Adipocyte (in vitro differentiated cells): ENCODE measurements at places on chromosomes 2 and 18.

- no peak for DNase-seq
Measured at GRCh38 chr18:40473221-40474029, 1481.6 kb upstream of the PIK3C3 start.

DNA sequence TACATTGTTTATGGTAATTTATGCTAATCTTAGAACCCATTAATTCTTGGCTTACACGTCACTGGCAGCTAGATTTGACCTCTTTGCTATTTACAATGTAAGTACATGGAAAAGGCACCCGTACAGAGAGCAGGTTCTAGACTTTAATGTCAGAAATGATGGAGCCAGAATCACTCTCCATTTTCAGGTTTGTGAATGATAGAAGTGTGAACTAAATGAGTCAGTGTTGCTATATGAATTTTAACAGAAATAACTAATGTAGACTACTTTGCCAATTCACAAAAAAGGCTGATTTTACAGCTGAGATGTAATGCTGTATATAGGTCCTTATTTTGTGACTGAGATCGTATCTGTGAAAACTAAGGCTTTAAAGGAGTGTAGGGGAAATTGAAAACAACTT lies 214.6 kb downstream of the LDLRAD4 start:
- DNase-seq = no peak

DNA sequence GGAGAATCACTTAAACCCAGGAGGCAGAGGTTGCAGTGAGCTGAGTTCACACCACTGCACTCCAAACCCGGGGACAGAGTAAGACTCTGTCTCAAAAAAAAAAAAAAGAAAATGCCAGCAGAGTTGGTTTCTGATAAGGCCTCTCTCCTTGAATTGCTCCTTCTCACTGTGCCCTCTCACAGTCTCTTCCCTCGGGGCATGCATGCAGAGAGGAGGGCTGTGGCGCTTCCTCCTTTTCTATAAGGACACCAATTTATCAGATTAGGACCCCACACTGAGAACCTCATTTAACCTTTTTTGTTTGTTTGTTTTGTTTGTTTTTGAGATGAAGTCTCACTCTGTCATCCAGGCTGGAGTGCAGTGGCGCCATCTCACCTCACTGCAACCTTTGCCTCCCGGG lies 110.5 kb downstream of the ZFP36L2 start:
- no peak for DNase-seq

DNA sequence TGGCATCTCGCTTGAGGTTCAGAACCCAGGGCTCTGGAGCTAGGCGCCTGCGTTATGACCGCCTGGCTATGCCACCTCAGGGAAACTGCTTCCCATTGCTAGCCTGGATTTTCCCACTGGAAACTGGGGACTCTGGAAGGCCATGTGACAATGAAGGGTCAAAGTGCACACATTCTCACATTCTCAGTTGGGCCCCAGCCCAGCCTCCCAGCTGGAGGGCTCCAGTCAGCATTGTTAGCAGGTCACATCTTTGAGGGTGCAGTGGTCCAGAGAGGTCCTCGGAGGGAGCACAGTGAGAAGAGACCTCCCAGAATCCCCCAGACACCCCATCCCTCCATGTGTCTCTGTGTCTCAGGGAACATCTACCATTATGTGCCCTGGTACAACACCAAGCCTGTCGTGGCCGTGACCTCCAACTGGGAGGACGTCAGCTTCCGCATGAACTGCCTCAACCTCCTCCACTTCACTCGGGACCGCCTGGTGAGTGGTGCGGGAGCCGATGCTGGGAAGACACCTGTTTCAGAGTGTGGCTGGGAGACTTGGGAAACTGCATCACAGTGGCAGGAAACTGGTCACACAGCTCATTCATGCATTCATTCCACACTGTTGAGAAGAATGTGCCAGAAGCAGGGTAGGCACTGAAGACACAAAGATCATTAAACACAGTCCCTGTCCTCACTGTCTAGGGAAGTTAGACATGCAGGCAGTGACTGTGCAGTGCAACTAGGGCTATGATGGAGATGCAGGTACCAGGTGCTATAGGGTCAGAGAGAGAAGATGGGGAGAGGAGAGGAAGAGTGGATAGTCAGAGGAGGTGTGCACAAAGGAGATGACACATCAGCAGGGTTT lies 41.6 kb downstream of the FER1L5 start:
- no peak for DNase-seq

DNA sequence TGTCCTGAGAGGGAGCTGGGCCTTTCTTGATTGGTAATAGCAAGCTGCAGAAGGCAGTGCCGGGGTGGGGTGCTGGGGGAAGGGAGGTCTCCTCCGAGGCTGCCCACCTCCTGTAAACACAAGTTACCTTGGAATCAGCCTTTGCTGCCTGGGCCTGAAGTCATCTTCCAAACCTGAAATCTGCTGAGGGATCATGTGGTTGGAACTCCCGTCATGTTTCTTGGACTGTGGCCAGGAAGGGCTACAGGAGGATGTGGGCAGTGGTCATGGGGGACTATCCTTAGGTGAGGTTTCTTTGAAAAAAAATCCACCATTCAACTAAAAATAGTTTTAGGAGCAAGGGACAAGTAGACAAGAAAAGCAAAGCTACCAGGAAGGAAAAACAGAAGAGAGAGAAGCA lies 74.2 kb downstream of the CDK15 start:
- DNase-seq = peak; percentile 41

- DNase-seq = no peak
Measured at GRCh38 chr2:15968280-15969178, 28.2 kb downstream of the MYCN start.

DNA sequence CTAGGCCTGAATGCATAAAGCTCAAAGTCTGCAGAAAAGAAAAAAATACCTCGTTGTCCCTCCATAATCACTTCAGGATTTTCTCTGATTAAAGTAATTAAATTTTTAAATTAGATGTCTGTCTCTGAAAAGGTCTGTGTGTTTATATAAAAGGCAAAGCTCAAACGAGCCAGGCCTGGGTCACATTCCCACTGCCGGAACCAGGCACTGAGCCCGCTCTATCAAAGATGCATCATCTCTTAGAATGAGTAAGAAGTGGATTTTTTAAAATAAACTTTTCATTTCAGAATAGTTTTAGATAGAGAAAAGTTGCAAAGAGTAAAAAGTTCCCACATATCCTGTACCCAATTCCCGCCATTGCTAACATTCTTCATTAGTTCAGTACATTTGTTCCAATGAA lies 202.1 kb upstream of the KYNU start:
- DNase-seq = no peak

GRCh38 chr18:78376046-78376445 lies 603.6 kb upstream of the SALL3 start:
- DNase-seq = no peak

- DNase-seq = no peak
Measured at GRCh38 chr2:172082105-172082943, 3.0 kb upstream of the DLX1 start.

GRCh38 chr2:75632091-75632701 lies 14.4 kb upstream of the MRPL19 start:
- peak; percentile 51 for DNase-seq

DNA sequence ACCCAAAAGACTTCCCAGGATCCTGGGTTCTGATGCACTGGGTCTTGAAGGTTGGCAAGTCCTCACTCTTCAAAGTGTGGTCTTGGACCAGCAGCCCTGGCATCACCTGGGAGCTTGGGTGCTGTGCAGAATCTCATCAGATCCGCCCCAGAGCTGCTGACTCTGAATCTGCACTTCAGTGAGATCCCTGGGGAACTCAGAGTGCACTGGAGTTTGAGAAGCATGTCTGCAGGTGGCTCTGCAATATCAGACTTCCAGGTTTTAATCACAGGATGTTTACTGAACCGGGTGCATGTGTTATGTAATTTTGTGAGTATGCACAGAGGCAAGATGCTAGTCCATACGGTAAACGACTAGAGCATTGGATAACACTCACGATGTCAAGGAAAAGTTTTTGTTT lies 58.0 kb upstream of the BOD1L2 start:
- DNase-seq = no peak

- peak; percentile 60 for DNase-seq
Measured at GRCh38 chr2:191311627-191312026, 66.4 kb downstream of the MYO1B start.

DNA sequence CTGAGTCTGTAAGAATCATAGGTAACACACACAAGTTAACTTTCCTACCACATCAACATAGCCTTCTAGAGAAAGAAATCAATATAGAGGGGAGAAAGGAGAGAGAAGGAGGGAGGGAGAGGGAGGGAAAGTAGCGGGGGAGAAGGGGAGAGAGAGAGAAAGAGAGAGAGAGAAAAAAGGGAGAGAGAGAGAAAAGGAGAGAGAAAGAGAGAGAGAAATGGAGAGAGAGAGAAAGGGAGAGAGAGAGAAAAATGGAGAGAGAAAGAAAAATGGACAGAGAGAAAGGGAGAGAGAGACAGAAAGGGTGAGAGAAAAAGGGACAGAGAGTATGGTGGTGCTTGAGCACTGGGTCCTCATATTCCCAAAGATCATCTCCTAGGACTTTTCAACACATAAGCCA lies 591.7 kb downstream of the ZEB2 start:
- DNase-seq = no peak

- DNase-seq = peak; percentile 45
Measured at GRCh38 chr2:62801814-62802523, 96.5 kb downstream of the EHBP1 start.

GRCh38 chr2:1738163-1738562 lies 6.2 kb downstream of the PXDN start:
- DNase-seq = no peak

DNA sequence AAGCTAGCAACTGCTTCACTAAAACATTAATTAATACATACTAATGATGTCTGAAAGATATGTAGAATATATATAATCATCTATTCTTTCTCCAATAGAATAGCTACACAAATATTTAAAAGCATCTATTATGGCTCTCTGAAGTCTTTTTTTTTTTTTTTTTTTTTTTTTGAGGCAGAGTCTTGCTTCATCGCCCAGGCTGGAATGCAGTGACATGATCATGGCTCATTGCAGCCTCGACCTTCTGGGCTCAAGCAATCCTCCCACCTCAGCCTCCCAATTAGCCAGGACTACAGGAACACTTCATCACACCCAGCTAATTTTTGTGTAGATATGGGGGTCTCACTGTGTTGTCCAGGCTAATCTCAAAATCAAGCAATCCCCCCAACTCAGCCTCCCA lies 120.4 kb upstream of the KYNU start:
- DNase-seq = no peak

DNA sequence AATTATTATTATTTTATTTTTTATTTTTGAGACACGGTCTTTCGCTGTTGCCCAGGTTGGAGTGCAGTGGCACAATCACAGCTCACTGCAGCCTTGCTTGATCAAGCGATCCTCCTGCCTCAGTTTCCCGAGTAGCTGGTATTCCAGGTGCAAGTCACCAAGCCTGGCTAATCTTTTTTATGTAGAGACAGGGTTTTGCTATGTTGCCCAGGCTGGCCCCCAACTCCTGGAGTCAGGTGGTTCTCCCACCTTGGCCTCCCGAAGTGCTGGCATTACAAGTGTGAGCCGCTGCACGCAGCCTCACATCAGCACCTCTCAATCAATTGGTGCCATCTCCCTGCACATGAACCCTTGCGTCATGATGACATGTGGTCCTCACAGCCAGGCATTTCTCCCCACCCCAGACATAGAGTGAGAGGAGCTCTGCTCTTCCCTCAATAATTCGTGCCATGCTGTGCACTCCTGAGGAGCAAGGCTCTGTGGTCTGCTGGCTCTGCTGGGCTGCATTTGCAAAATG lies 5.9 kb downstream of the INPP5D start:
- no peak for DNase-seq

- DNase-seq = no peak
Measured at GRCh38 chr2:122543815-122544214, 788.4 kb downstream of the TSN start.

DNA sequence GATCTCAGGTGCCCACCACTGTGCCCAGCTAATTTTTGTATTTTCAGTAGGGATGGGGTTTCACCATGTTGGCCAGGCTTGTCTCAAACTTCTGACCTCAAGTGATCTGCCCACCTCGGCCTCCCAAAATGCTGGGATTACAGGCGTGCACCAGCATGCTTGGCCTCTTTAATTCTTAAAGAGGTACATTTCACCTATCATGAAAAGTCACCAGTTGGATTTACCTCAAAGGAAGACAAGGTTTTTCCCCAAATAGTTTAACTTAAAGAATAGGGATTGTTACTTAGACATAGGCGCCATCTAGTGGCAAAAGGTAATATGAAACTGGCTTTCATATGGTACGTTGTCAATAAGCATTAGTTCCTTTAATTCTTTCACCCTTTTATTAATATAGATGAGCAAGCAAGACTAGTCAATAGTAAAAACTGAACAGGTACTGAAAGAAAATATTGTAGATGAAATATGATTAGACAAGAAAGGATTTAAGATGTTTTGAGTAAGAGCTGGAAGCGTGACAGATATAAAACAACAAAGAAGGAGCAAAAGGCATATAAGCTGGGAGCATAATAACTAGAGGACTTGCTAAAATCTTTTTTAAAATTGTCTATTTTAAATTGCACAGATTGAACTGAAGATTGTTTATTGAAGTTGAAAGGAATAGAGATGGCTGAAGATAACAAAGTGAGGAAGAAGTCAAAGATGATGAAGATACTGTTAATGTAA lies 35.0 kb upstream of the PSMD14 start:
- DNase-seq = peak; percentile 88

DNA sequence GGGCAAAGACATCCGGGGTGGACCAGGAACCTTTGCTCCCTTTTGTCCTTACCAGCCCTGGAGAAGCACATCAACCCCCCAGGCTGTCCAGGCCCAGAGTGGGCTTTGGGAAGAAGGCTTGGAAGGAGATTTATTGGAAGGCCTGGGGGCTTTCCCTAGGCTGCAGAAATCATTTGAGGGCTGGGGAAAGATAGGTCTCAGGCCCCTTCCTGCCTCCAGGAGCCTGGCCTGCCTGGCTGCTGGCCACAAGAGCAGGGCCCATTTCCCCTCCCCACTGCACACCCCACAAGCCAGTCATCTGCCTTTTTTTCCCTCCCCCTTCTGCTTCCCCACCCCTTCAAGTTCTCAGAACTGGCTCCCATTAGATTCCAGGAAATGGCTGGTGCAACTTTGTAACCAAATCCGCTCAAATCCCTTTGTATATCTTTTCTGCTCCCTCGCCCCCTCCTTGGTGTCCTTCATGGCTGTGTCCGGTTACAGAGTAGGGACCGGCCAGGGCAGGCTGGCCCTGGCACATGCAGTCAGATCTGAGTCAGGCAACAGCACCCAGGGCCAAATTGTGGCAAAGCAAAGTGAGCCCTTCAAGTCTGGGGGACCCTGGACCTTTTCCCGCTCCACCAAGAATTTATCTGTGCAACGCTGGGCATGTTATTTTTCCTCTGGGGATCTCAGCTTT lies 20.8 kb upstream of the TNP1 start:
- peak; percentile 71 for DNase-seq

GRCh38 chr2:175808858-175809257 lies 193.2 kb downstream of the LNPK start:
- DNase-seq = no peak

- peak; percentile 59 for DNase-seq
Measured at GRCh38 chr2:197838036-197838435, 33.6 kb downstream of the PLCL1 start.

- DNase-seq = no peak
Measured at GRCh38 chr18:49723648-49724180, 89.6 kb downstream of the ACAA2 start.

DNA sequence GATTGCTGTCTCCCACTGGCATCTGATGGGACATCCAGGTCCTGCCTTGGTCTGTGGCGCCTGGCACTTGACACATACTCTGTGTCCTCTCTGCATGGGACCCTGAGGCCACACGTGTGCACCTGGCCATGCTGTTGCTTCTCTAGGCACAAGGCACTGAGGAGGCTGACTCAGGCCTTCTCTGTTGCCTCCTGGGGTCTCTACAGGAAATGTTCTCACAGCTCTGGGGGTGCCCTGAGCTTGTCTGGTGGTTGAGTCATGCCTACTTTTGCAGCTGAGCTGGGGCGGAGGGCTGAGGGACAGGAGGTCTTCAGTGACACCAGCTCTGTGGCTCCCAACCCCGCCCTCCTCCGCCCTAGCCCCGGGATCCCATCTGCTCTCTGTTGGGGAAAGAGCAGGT lies 207.0 kb upstream of the HS6ST1 start:
- DNase-seq = no peak
